Activated CD8-positive, alpha-beta memory T cell treated with anti-CD3 and anti-CD28 coated beads for 1 hour (primary cell): ENCODE measurements at places on chromosomes 3 and 15.

- no peak for DNase-seq
Observed at GRCh38 chr3:58829321-58830000, 162.9 kb upstream of the FAM3D start.

- DNase-seq: no peak
Observed at GRCh38 chr15:40900256-40901052, 6.2 kb downstream of the VPS18 start.

- DNase-seq: no peak
Observed at GRCh38 chr3:123423031-123423430, 25.9 kb downstream of the ADCY5 start.

DNA sequence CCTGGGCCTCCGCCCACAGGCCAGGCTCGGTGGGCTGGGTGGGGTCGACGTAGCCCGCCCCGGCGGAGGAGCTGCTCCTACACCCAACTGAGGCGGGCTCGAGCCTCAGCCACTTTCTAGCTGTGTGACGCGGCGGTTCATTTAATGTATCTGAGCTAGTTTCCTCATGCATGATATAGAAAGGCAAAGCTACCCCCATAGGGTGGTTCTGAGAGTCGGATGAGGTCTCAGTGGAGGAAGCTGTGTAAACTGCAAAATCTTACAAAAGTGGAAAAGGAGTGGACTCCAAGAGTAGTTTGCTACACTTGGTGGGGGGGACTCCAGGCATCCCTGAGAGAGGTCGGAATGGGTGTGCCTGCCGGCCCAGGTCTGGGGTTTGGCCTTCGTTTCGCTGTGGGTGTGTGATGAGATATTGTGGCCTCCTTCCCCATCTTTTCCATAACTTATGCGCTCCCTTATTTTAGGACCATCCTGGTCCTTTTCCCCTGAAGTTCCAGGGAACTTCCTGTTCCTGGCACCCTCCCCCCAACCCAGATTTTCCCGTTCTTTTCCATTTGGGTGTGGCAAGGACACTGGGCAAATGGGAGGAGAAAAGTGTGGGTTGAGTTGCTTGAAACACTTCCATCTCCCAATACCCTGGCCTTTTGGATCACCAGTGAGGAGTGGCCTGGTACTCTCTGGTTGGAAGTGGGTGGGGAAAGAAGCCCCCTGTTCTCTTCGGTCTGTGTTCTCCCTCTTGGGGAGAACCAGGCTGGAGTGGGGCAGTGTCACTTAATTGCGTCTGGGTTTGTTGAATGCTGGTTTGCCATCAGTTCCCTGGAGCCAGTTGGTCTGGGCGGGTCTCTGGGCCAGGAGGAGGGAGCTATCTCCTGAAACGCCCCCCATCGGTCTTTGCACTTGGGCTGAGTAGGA, 1.1 kb downstream of the PDIA5 start:
- no peak for DNase-seq

GRCh38 chr3:115525731-115526130, 97.6 kb upstream of the GAP43 start:
- no peak for DNase-seq

- no peak for DNase-seq
Observed at GRCh38 chr15:57148262-57148661, 228.0 kb upstream of the CGNL1 start.

DNA sequence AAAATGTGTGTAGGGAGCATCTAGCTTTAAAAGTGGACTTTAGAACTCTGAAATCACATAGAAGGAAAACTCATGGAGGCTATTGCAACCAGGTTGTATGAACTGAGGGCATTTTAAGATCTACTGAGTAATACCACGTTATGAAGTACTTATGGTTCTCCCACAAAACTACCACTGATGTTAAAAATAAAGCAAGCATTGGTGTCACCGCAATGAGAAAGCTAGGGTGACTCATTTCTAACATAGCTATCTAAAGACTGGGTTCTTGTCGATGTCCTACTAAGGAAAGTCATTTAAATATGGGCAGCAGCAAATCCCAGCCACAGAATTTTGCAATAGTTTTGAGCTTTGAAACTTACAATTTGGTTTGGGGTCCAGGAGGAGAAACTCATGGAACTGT, 584.8 kb downstream of the DIPK2A start:
- no peak for DNase-seq

DNA sequence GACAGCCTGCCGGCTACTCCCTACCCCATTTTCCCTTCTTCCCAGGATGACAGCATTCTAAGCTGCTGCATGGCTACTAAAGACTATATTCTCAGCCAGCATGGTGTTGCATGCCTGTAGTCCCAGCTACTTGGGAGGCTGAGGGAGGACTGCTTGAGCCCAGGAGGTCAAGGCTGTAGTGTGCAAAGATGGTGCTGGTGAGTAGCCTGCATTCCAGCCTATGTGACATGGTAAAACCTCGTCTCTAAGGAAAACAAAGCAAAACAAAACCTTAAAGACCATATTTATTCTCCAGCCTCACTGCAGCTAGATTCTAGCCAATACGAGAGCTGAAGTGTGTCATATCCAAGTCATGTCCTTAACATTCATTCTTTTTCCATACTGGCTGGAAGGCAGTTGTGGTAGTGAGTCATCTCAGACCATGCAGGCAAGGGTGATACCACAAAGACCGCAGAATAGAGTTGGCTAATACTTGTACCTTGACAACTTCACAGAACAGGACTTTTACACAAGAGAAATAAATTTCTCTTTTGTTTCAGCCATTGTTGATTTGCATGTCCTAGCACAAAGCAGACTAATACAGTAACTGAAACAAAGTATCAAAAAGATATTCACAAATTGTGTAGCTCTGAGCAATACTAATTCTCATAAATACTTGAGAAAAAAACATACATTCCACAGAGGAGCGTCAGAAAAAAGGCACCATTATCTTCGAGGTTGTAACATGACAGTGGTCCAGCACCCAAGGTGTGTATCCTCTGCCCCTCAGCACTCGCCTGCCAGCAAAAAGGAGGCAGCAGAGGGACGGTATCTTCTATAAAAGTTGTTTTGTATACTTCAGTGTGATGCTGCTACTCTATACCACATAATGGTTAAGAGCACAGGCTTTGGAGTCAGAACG, 14.8 kb downstream of the PBRM1 start:
- DNase-seq: no peak

- no peak for DNase-seq
Observed at GRCh38 chr15:99303907-99304306, 52.6 kb downstream of the LRRC28 start.

DNA sequence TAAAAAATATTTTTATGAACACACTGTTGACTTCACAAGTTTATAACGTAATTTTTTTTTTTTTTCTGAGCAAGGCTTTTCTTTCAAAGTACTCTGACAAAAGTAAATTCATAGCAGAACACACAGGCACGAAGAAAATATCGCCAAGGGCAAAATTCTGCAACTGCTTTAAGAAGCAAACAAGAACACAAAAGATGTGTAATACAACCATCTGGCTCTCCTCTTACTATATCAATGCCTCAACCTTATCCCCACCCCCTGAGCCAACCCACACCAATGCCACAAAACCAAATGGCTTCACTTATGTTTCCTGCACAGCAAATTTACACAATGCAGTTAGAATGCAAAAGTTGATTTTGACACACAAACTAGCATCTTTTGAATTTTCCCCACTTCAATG, 274.2 kb downstream of the FOXP1 start:
- no peak for DNase-seq

DNA sequence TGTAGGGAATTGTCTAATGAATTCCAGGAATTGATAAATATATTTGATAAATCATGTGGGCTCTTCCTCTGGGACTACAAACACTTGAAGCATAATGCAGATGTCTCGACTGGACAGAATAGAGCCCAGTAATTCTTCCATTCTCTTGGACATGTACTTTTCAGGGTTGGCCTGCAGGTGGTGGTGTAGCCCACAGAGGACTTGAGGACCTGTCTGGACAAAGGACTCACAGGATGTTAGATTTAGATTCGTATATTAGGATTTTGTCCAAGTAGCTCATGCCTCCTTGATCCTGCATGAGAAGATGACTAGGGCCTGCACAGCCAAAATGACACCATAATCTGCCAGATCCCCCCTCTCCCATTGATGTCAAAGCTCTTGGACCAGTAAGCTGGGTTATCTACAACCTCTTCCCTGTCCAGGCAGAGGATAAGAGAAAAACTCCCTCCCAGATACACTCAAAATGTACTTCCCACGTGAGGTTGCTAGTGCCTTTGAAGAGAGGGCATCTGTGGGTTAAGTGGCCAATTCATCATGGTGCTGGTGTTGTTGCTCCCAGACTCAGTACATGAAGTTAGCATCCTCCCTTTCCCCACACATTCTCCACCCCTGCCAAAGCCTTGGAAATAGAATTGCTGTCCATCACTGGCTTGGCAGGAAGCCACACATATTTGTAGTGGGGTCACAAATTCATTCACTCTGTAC, 88.6 kb upstream of the ZNF280D start:
- DNase-seq: peak; percentile 7

DNA sequence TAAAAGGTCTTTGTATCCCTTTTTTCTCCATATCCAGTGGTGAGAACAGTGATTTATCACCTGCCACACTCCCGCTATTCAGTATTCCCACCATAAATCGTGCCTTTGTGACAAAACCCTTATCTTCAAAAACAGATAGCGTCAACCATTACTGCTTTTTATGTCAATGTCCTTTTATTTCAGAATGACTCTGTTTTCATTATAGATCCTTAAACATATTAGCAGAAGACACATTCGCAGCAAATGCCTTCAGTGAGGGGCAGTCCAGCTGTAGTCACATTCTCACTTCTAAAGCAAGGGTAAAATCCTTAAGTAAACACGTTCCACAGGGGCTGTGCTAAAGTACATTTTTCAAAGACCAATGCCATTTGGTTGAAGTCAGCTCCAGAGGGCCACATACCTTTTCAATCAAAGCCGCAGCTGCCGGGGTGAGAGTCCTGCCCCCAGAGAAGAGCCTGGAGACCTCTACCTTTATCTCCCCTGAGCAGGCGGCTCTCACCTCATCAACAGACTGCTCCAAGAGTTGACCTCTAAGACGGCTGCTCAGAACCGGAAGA, 53.4 kb downstream of the PDZRN3 start:
- DNase-seq: no peak

DNA sequence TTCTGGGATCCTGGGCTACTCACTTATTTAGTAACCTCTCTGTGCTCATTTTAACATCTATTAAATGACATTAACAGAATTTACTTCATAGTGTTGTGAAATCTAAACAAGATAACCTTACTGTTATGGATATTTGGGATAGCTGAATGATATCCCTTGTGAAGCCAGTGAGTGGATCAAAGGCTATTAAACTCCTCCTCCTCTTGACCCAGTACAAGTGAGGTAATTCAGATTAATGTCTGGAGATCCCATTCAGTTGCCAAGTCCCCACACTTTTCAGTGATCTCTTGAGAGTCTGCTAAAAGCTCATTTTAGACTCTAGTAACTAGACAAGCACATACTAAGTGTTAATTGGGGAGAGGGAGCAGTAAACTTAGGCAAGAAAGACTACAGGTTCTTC, 2.5 kb upstream of the ANKRD28 start:
- DNase-seq: no peak

DNA sequence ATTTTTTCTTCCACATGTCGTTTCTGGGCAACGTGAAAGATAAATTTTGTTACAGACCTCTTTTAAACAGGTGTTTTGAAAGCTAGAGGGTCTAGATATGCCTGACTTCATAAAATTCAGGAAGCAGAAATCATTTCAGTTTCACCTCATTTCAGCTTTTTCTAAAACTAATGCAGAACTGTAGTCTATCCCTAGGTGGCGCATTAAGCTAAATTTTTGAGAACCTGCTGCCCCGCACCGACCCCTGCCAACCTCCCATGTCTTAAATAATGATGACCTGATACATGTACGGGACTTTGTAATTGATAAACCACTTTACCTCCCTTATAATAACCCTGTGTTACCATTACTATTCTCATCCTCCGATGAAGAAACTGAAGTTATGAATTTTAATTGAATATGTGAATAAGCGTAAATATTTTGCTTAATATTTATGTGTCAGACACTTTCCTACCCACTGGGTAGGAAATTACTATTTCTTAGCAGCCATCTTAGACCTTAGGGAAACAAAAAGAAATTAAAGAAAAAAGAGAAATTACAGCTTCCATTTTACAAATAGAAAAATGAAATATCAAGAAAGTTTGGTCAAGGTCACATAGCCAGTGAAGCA, 78.7 kb upstream of the GCNT3 start:
- DNase-seq: no peak

GRCh38 chr3:4245671-4246070, 57.5 kb upstream of the SETMAR start:
- no peak for DNase-seq

GRCh38 chr3:184676927-184677326, 34.9 kb downstream of the MAGEF1 start:
- DNase-seq: no peak

DNA sequence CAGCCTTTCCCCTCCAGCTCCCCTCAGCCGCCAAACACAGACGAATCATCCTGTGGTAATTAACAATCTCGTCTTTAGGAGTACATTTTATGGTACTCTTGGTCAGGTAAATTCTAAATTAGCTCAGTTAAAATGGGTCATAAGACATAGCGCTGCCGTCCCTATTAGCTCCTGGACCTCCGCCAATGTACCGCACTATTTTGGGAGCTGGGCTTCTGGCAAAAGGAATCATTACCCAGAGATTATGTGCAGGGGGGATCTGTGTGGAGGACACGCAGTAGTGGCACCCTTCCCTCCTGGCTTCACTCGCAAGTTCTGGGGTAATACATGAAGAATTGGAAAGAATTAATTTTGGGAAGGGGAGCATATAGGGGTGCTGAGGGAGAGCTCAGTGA, 68.6 kb upstream of the ONECUT1 start:
- DNase-seq: no peak

- DNase-seq: no peak
Observed at GRCh38 chr3:169660709-169661360, 2.7 kb downstream of the MECOM start.

DNA sequence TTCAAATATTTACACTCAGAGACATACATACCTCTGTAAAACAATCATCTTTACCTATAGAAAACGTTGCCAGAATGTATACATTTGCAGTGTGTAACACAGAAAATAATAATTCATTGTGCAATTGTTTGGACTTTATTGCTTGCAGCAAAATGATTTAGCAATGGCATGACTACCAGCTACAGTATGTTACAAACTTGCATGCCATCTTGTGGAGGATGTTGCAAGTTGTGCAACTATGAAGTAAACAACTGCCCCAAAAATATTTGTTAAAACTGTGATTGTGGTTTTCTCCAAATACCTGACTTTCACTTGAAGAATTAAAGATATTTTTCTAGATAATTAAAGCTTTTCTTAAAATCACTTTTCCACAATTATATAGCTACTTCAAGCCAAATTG, 27.1 kb upstream of the C3orf49 start:
- no peak for DNase-seq

- no peak for DNase-seq
Observed at GRCh38 chr15:34056911-34057310, 17.9 kb upstream of the AVEN start.

- DNase-seq: no peak
Observed at GRCh38 chr3:22659651-22660475, 543.3 kb upstream of the UBE2E2 start.

DNA sequence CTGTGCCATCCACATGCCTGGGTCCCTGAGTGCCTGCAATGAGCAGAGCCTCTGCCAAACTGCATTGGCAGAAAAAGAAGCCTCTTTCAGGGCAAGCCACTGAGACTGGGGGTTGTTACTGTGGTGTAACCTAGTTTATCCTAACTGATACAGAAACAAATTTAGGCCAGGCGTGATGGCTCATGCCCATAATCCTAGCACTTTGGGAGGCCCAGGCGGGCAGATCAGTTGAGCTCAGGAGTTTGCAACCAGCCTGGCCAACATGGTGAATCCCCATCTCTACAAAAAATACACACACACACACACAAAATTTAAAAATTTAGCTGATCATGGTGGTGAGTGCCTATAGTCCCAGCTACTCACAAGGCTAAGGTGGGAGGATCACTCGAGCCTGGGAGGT, 221.6 kb downstream of the TBC1D2B start:
- no peak for DNase-seq
